ENCODE measurements at places on chromosomes 5 and 9.

DNA sequence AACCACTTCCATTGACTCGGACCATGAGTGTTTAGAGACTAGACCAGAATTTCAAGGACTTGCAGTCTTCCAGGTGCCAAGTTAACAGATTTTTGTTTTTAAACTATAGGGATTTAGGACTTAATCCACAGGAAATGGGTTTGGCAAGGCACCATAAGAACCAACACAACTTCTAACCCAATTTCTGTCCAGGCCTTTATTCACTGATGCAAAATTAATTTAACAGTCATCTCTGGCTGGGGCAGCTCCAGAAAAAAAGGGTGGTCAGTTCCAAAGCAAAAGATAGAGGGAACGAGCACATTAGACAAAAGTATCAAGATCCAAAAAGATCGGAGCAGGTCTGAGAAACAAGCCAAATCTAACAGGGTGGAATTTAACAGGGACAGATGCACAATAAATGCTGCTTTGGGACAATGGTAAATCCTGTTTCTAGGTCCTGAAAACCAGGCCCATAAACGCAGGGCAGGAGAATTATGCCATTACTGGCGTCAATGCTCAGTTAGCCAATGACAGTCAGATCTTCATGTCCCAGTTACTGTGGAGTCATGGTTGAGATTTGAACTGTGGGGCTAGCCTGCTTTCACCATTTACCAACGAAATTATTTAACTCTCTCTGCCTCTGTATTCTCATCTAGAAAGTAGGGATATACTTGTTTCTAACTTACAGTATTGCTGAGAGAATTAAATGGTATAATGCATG, 590.8 kb upstream of the BRINP1 start:
- DNase-seq = no peak

GRCh38 chr9:20838218-20838617, 154.2 kb downstream of the FOCAD start:
- no peak for DNase-seq

GRCh38 chr9:110016340-110016739, 191.6 kb downstream of the C9orf152 start:
- no peak for DNase-seq

DNA sequence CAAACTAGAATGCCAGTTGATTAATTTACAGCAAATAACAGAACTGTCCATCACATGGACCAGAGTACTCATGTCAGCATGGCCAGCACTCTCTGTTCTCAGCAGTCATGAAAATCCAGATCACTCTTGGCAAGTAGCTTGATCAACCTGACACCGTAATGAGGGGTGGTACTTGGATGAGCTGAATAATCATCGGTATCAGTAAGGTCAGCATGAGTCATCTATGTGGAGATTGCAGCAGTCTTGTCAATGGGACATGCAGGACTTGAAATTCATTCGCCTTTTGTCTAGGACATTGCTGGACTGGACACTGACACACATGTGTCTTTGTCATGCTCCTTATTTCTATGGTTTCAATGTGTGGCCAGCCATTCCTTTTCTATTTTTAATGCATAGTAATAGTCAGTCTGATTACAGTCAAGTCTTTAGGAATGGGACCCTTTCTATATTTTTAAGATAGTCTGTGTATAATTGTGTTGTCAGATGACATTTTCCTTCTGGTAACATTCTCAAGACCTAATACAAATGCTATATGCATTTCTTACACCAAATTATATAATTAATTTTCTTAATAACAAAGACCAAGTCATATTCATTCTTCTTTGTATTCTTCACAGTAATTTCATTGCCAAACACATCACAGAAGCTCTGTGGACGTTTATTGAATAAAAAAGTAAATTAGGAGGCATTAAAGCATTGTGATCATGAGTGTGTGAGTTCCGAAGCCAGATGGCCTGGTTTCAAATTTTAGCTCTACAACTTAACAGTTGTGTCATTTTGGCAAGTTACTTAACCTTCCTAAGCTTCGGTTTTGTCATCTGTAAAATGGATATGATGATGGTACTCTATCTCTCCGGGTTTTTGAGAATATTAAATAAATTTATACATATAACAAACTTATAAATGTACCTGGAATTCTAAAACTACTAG, 57.4 kb downstream of the ADAMTSL1 start:
- DNase-seq = no peak

DNA sequence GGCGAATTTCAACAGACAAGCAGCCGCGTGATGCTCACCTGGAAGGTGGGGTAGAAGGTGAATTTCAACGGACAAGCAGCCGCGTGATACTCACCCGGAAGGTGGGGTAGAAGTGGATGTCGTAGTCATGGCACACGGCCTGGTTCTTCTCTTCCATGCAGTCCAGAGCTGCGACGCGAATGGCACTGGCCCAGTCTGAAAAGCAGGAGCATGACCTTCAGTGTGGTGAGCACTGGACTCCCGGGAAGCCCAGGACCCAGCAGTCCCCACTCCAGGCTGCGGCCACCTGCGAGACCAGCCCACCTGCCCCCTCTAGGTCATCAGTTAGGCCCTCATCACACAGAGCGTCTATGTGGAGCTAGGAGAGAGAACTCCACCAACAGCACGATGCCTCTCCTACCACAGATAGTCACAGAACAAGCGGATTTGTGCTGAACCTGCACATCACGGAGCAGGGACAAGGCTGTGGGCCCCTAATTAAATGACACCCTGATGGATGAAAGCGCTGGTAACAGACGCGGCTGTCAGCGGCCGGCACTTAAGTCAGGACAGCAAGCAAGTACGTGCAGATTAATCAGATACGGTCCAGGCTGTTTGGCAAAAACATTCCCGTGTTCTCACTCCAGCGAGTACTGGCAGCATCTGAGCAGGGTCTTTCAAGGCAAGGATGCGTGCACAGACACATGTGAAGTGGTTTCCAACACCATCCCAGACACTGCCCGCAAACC, 18.8 kb downstream of the QSOX2 start:
- no peak for DNase-seq

- no peak for DNase-seq
These were observed 4.4 kb upstream of the GLIPR2 start for GRCh38 chr9:36132086-36132485.

GRCh38 chr5:122180863-122181548, 51.7 kb downstream of the ZNF474 start:
- DNase-seq = no peak

DNA sequence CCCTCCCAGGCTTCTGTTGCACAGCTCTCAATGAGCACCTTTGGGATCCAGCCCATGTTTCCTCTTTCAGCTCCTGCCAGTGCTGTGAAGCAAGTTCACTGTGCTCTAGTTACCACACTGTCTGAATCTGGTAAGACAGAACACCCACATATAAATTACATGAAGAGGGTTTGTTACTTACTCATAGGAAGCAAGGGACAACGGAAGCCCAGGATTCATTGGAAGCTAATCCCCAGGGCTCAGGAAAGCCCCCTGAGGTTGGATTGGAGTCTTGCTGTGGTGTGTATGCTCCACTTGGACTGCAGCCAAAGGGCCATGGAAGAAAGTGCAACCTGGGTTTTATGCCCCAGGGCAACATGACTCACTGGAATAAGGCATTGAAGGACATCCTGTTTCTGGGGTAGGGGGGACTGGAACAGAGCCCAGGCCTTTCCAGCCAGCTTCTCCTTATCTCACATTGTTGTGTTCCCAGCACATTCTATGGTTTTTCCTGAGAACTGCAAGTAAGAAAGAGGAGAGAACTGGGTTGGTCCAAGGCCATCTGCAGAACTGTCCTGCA, 15.6 kb upstream of the CLK4 start:
- DNase-seq = no peak

DNA sequence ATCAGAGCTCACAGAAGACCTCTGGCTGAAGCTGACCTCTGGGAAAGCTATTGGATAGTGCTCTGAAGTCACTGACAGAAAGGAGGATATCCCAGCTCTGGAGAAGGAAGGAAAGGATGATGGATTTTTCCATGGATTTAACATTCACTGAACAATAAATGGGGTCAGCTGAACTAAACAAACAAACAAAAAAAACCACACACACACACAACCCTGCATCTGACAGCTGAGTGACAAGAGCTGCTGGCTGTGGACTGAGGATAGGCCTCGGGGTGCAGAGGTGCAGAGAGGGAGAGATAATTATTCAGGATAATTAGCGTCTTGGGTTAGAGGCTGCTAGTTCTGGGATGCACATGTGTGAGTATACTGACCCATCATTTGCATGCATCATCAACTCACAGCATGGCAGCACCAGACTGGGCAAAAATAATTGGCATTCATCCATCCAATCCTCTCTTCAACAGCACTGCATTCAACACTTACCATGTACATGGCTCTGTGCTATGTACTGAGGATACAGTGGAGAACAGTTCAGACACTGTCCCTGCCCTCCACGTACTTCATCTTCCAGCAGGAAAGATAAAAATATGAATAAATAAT, 131.4 kb upstream of the TRIM32 start:
- DNase-seq = no peak

GRCh38 chr5:60687927-60688720, 11.8 kb downstream of the DEPDC1B start:
- no peak for DNase-seq

- no peak for DNase-seq
These were observed 60.2 kb upstream of the SLC2A8 start for GRCh38 chr9:127336506-127337352.

DNA sequence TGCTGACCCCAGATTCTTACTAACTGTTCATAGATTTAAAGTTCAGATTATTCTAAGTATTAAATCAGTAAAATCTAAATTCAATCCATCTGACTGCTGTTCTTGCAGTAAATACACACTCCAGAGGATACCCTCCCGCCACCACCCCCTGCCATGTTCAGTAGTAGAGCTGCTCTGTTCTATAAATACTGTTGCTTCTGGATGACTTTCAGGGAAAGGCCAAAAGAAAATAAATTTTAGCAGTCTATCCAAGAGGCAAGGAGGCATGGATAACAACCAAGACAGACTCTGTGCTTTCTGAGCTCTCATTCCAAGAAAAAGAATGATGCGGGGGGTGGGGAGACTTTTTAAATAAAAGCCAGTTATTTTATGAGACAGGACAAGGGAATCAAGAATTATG, 115.1 kb downstream of the ADAMTS6 start:
- DNase-seq = no peak

- no peak for DNase-seq
These were observed 112.7 kb upstream of the TAS2R1 start for GRCh38 chr5:9742848-9743247.

DNA sequence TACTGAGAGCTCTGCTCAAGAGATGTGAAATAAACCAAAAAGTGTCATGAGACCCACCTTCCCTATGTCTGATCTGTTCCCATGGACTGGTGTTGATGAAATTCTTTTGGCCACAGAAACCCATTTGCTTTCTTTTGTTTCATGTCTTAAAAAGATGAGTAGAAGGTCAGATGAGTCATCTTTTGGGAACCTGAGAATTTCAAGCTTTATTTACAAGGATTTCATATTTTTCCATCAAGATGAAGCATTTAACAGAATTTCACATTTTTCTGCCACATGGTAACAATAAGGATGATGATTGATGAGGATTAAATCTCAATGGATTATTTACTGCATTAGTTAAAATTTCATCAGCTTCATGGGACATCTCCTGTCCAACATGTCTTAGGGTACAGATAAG, 337.8 kb downstream of the DEPDC1B start:
- DNase-seq = no peak

- DNase-seq = no peak
These were observed 678 bp downstream of the SLC26A2 start for GRCh38 chr5:149961186-149961685.

- no peak for DNase-seq
These were observed 2.3 kb upstream of the PTGER4 start for GRCh38 chr5:40677456-40677855.

DNA sequence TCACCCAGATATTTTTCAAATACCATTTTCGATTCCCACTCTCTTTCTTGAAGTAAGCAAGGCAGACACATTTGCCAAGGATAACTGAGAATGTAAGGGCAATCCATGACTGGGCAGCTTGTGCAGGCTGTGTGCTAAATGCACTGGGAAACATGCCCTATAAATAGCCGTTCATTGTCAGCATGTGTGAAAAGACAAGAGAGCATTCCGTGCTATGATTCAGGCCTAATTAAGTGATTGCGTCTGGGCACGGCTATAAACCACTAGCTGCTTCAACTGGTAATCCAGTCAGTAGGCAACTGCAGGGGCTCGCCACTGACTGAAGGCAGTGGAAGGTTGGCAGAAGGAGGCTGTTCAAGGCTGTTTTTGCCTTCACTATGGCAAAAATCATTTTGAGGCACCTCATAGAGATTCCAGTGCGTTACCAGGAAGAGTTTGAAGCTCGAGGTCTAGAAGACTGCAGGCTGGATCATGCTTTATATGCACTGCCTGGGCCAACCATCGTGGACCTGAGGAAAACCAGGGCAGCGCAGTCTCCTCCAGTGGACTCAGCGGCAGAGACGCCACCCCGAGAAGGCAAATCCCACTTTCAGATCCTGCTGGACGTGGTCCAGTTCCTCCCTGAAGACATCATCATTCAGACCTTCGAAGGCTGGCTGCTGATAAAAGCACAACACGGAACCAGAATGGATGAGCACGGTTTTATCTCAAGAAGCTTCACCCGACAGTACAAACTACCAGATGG, at the start of gene HSPB3:
HSPB3 (plus strand) TSS at position 287 of the 745 bp plus-strand sequence; CDS start at position 378, 91 bp downstream.
- DNase-seq = no peak

DNA sequence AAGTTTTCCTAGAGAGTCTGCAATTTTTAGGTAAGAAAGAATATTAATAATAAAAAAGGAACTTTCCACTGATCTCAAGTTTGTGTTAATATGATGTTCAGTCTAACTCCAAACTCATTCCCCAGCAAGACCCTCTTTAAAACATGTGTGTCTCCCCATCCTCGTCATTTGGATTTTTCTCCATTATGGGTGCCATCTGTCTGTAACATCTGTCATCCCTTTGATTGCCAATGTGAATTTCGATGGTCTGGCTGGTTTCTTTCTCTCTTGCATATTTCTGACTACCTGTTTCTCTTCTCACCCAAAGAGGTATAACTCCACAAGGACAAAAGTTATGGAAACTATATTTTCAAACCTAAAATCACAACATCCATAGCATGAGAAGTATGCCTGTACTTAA, 4.4 kb downstream of the TAS2R1 start:
- DNase-seq = no peak

GRCh38 chr9:127683723-127684122, 23.1 kb upstream of the CFAP157 start:
- no peak for DNase-seq

DNA sequence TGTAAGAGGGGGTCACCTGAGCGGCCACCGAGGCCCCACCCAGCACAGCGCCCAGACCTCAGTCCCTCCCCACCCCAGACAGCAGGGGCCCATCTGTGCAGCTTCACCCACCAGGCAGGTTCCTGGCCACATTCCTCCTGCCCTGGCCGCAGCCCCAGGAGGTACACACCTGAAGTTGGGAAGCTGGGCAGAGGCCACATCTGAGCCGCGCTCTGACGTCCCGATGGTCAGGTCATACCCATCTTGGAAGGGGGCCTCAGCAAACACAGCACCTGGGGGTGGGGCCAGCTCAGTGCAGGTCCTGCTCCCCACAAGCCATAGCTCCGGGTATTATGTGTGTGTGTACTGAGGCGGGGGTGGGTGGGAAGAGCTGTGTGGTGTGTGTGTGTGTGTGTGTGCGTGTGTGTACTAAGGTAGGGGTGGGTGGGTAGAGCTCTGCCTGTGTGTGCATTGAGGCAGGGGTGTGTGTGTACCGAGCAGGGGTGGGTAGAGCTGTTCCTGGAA, 5.6 kb downstream of the SPOUT1 start:
- DNase-seq = no peak

GRCh38 chr5:177553671-177554429, 513 bp downstream of the FAM193B start:
- DNase-seq = peak; percentile 24

- DNase-seq = no peak
These were observed 55.7 kb downstream of the FAM174A start for GRCh38 chr5:100590867-100591266.

- no peak for DNase-seq
These were observed 2.8 kb downstream of the GM2A start for GRCh38 chr5:151255621-151256286.

- no peak for DNase-seq
These were observed 451 bp downstream of the LPAR1 start for GRCh38 chr9:111037708-111038330.
